NCI-H1694 treated with DMSO at 0.1 percent for 48 hours (cell line): ENCODE measurements at places on chromosomes 3 and 15.

DNA sequence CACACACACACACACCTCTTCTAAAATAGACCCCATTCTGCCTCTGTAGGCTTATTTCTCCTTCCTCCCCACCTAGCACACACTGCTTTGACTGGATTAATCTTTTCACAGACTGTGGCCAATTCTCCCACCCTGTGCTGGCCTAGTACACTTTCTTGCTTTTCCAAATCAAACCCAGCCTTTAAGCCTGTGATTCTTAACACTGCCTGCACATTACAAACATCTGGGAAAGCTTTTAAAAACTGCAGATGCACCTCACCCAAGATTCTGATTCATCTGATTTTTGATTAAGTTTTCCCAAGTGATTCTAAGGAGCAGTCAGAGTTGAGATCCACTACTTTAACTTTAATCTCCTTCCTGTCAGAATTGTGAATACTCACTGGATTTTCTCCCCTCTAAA is 12.8 kb downstream of the CSNK1G1 start:
- DNase-seq = no peak

GRCh38 chr15:72599855-72600464 is 54.5 kb upstream of the GOLGA6B start:
- peak; percentile 21 for DNase-seq

- no peak for DNase-seq
These were observed 256.2 kb downstream of the NLGN1 start for GRCh38 chr3:173653781-173654180.

DNA sequence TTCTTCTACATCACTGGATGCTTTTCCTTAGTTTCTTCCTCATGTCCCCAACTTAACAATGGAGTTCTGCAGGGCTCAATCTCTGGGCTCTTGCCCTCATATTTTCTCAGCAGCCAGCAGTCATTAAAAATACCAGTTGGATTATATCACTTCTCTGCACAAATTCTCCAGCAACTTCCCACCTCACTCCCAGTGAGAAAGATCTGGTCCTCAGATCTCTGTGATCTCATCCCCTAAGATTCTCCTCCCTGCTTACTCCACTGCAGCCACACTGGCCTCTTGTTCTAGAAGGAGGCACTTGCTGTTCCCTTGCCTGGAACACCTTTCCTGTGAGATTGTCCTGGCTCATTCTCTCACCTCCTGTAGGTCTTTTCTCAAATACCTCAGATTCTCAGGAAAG is 6.1 kb downstream of the ERICH6 start:
- DNase-seq = no peak

GRCh38 chr15:85454403-85454802 is 74.0 kb downstream of the AKAP13 start:
- no peak for DNase-seq

DNA sequence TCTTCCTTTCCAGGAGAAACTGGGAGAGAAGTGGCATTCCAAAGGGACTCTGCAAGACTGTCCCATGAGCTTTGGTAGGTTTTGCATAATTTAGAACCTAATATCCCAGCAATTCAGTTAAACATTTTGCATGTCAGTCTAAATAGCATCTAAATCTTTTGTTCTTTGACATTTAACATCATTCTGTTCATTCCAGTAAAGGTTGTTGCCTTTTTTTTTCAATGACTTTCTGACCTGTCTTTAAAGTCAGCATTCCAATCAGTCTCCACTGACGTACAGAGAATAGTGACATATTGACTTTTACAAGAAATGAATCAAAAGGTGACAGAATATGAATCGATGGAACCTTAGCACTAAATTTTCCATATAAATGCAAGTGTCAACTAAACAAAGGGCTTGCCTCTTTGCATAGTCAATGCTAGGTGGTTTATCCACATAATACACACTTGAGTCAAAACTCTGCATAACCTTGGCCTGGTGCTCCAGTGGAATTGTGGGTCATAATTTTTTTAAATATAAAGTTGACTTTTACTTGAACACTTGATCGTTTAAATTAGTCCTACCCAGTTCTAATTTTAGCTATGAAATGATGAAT is 370.1 kb downstream of the CNTN6 start:
- no peak for DNase-seq

DNA sequence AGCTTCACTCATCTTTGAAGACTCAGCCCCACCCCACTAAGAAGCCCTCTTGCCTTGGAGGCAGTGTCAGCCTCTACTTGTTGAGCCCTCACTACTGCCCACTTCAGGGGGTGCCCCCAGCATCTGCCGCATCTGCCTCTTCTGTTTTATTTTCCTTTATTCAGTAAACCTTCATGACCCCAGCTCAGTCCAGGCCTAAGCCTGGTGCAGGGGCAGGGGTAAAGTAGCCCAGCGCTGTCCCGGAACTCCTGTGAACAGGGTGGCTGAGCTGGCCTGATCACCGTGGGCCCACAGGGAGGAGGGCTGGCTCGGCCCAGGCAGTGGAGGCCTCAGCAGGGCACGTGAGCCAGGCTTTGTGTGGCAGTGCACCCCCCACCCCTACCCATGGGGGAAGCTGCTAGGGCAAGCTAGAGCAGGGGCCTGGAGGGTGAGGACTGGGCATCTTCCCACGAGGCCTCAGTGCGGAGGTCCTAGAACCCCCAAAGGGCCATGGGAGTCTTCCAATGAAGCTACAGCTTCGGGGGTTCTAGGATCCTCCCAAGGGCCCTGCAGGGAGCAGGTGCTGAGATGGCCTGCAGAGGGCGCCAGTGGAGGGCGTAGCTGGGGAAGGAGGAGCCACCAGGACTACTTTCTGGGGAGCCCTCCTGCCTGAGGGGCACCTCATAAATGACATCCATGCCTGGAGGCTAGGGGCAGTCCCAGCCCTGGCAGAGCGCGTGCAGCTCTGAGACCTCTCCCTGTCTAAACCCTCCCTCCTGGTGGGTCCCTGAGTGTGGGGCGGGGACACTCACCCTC is 36.0 kb downstream of the TSPAN3 start:
- DNase-seq = no peak

DNA sequence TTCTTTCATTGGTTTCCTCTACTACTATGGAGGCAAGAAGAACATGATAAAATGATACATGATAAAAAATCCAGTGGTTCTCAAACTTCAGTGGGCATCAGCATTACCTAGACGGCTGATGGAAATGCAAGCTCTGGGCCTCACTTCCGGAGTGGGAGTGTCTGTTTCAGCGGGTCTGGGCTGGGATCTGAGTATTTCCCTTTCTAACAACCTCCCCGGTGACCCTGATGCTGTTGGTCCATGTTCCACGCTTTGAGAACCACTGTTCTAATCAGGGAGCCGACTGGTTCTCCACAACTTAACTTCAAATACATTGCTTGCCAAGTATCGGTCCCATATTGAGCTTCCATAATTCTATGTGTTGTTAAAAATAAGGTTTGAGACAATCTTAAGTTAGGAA is 712.3 kb upstream of the LMCD1 start:
- DNase-seq = no peak

DNA sequence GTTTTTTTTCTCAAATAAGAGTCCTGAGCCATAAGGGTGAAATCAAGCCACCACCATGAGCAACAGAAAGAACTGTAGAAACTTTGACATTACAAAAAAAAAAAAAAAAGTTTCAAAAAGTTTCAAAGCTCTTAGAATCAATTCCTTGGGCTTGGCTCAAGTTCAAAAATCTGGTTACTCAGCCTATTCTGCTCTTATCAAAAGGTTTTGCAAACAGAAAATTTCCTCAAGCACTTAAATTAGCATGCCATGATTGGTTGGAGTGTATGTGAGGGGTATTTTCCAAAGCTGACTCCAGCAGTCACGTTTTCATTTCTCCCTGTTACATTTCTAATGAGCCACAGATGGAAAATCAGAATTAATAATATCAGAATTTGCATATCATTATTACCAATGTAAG is 12.1 kb upstream of the PEX5L start:
- DNase-seq = no peak

- no peak for DNase-seq
These were observed 60.1 kb downstream of the SLC12A1 start for GRCh38 chr15:48266024-48266689.

DNA sequence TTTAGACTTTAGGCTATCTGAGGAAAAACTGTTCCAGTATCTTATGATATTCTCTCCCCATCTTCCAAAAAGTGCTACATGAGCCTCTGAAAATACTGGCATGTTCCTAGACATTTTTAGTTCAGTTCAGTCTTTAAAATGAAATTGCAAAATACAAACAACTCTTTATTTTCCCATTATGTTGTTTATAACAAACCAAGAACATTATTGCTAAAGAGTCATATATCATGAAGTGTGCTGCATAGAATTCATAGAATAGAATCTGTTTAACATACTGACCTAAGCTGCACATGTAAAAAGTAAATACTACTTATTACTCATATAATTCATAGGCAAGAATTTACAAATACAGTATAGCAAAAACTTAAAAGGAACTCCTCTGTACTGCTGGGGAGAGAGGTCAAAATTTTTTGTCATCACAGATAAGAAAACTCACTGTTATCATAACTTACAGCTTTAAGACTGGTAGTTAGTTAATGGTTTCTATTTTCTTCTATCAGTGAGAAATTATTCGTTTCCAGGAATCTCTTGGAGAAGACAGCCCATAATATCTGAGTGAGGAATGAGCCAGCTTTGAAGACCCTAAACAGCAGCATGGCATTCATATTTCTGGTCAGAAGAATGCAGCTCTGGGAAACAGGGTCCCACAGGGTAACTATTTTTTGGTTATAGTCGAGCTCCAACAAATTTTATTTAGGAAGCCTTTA is 32.2 kb downstream of the FILIP1L start:
- DNase-seq = no peak

DNA sequence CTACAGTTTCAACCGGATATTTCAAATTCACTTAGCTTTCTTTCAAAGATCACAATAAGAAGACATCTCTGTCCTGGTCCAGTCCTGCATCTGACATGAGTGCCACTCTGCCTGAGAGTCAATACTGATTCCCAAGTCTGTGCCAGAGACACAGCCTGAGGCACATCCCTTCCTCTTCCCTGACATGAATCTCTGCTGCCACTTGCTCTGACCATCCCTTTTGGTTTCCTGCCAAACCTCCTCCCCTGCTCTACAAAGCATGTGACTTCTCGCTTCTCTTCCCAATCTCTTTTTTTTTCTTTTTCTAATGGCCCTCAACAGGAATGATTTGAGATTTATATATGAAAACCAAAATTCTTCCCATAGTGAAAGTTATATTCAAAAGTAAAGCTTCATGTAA is 117.9 kb downstream of the MECOM start:
- DNase-seq = no peak

DNA sequence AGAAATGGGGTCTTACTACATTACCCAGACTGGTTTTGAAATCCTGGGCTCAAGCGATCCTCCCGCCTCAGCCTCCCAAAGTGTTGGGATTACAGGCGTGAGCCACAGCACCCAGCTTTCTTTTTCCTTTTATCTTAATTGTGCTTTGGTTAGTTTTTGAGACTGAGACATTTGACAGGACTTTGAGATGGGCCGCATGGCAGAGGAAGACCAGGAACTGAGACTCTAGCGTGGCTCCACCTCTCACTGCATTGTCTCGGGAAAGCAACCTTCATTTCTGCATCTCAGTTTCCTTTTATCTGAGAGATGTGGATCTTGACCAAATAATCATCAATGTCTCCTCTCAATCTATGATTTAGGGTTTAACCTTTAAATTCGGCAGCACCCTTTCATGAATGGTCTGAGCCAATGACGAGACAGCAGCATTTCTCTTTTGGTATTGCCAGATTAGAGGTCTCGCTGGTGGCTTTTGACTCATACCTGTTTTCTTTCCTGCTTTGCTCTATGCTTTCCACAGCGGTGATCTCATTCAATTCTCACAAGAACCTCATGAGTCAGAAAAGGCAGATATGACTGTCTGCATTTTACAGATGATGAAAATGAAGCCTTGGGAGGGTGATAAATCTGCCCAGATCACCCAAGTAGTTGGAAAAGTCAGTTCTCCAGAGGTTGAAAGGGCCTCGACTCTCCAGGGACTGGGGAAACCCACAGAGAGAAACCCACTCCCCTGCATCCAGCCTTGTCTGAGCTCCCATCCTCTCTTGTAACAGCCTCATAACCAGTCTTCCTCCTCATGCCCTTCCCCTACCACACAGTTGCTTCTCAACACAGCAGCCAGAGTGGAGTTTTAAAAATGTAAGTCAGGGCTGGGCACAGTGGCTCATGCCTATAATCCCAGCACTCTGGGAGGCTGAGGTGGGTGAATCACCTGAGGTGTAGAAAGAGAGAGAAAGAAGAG is 84.8 kb upstream of the FOXB1 start:
- no peak for DNase-seq

GRCh38 chr15:79035814-79036213 is 54.8 kb downstream of the RASGRF1 start:
- no peak for DNase-seq

GRCh38 chr3:128290484-128290883 is 137.2 kb downstream of the EEFSEC start:
- no peak for DNase-seq

GRCh38 chr3:123129092-123129491 is 62.3 kb downstream of the PDIA5 start:
- no peak for DNase-seq

GRCh38 chr15:48052946-48053345 is 67.8 kb upstream of the SLC24A5 start:
- no peak for DNase-seq

GRCh38 chr3:152301745-152302181 is 33.0 kb downstream of the MBNL1 start:
- no peak for DNase-seq

GRCh38 chr3:5390936-5391625 is 203.6 kb downstream of the EDEM1 start:
- no peak for DNase-seq

DNA sequence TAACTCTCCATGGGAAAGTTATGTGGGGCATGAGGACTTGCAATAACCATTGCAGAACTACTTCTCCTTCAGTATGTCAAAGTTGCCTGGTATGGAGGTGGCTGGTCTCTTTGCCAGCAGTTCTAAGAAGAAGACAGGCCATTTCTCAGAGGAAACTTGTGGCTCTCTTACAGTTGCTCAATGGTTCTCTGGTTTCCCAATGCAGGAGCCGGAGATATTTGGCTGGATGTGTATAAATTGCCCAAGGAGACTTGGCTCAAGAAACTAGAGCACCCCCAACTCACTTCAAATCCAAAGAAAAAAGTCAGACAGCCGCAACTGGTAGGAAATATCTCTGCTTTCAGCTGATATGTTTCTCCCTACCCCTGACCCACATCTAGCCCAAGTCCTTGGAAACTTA is 24.2 kb downstream of the WDR93 start:
- no peak for DNase-seq

- no peak for DNase-seq
These were observed 1.2 kb downstream of the ZNF770 start for GRCh38 chr15:34986771-34987480.

DNA sequence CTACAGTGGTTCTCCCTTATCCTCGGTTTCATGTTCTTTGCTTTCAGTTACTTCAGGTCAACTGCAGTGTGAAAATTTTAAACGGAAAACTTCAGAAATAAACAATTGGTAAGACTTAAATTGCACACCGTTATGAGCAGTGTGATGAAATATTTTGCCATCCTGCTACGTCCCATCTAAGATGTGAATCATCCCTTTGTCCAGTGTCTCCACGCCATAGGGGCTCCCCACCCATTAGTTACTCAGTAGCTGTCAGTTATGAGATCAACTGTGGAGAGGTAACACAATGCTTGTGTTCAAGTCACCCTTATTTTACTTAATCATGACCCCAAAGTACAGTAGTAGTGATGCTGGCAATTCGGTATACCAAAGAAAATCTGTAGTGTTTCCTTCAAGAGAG is 47.4 kb downstream of the TJP1 start:
- DNase-seq = no peak

- DNase-seq = no peak
These were observed 42.0 kb downstream of the IFT57 start for GRCh38 chr3:108180194-108180593.
